Naive thymus-derived CD4-positive, alpha-beta T cell (primary cell): ENCODE measurements at places on chromosomes 1 and 21. TPM values are rescaled to one million over a fixed set of nuclear protein-coding genes. Genes with fewer than 3 reads are reported as not detected.
A peak's percentile ranks its signal among the peaks of the same experiment; 100 is the strongest.

DNA sequence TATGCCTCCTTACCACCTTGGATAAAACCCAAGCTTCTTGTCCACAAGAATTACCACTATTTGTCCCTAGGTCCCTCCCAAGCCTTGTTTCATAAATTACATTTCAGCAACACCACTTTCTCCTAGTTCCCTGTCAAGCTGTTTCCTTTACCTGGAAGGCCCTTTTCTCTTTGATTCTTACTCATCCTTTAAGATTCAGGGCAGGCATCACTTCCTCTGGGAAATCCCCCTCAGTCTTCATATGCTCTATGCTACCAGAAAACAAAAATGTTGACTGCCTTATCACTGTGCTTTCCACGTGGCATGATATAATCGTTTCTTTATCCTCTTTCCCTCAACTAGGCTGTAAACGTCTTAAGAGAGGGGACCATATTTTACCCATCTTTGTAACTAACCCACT, 102.7 kb downstream of the LYST start:
- H3K27me3 ChIP-seq = no peaks in the 10 kb centered on the region
- no peak overlapping the region for H3K4me3 ChIP-seq
- no peak for DNase-seq
- no peaks in the 10 kb centered on the region for H3K4me1 ChIP-seq
- no peaks in the 10 kb centered on the region for H3K36me3 ChIP-seq

DNA sequence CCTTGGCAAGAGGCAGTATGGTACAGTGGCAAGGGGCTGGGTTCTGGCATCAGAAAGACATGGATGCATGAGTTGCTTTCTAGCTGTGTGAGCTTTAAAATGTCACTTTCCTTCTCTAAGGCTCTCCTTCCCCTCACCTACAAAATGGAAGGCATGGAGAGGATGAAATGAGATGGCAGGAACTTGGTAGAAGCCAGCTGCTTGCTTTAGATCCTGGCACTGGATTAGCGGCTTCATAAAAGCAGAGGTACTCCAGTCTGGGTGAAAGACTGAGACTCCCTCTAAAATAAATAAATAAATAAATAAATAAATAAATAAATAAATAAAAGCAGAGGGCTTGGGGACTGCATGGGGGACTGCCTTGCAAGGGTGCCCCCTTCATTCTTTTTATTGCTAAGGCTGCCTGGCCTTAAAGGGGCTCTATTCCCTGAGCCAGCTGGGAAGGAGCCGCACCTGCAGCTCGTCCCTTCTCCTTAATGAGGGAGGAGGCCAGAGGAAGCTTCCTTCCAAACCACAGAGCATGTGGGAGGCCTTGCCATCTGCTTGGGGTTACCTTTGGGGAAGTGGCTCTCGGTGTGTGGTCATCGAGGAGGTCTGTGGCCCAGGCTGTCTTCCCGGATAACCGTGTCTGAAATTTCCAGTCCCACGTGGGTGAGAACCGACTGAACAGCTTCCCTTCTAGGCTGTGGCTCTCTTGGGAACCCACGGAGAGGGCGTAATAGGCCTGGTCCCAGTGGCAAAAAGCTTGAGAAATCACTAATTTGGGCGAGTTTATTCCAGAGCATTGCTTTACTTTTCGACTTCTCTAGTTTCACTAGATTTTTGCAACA, 2.0 kb upstream of the ATP13A2 start:
- no peak overlapping the region for H3K27ac ChIP-seq
- no peaks in the 10 kb centered on the region for H3K27me3 ChIP-seq
- H3K4me3 ChIP-seq = no peak overlapping the region
- no peak for DNase-seq
- H3K36me3 ChIP-seq = no peaks in the 10 kb centered on the region

DNA sequence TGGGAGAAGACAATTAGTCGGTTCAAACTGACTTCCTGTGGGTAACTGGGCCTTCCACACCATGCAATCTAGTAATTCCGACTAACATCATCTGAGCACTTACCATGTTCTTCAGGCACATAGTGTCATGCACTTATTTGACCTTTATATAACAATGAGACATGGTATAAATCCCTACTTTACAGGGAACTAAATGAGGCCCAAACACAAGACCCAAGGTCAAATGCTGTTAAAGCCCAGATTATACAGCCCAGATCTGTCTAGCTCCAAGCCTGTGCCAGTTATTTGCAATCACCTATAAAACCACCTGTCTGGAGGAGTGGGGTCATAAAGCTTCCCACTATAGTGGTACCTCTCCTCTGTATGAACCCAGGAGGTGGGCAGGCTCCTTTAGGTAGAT, 40.8 kb downstream of the JAK1 start:
- no peaks in the 10 kb centered on the region for H3K36me3 ChIP-seq
- no peak for DNase-seq
- no peaks in the 10 kb centered on the region for H3K27me3 ChIP-seq
- H3K4me1 ChIP-seq = peaks cover 76% of the 10 kb centered on the region

- H3K4me3 ChIP-seq = no peak overlapping the region
- H3K36me3 ChIP-seq = no peaks in the 10 kb centered on the region
- H3K4me1 ChIP-seq = no peaks in the 10 kb centered on the region
- H3K27ac ChIP-seq = no peak overlapping the region
- DNase-seq = no peak
Observed at GRCh38 chr1:60958001-60958400, 124.4 kb upstream of the NFIA start.

DNA sequence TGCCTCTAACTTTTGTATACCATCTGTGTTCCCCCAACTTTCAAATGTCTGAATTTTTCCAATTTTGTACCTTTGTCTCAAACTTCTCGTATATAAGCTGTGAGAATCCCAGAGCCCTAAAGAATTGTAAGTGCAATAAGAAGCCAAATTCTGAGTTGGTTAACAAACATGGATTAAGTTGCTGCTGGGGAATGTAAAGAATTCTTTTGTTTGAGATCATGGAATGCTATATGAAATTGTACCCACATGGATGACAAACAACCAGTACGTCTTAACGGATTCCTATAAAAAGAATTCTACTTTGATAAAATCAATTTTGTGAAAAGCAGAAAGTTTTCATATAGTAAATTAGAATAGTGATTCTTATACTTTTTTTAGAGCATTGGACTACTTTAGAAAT, 72.4 kb upstream of the CYP2J2 start:
- no peaks in the 10 kb centered on the region for H3K27me3 ChIP-seq
- H3K36me3 ChIP-seq = no peaks in the 10 kb centered on the region
- DNase-seq = no peak
- H3K4me3 ChIP-seq = no peak overlapping the region

DNA sequence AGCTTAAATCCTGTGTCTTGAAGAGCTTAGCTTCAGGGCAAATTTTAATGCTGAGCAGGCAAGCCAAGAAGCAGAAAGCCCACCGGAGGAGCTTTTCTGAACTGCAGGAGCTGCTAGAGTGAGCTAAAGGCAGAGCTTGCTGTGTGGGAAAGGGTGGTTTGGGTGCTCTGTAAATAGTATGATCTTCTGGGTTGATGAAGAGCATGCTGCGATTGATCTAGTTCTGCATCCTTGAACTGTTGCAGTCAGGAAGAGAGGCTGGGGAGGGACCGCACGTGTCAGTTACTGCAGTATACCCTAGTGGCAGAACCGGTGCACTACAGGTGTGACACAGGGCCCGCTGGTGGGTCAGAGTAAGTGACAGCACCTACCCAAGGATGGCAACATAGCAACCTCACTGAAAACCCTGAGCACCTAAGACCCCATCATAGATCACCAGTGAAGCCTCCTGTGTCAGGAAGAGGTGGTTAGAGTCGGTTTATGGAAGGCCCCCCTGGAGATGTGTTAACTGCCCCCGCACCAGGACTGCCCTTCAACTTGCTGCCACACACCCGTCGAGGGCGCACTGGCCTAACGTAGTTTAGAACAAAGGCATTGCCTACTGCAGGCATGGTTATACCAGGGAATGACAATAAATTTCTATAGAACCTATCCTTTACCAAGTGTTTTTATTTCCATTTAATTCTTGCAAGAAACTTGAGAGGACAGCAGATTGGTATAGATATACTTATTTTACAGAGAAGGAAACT, 146.0 kb upstream of the KIAA0040 start:
- no peaks in the 10 kb centered on the region for H3K27me3 ChIP-seq
- H3K4me1 ChIP-seq = no peaks in the 10 kb centered on the region
- no peak overlapping the region for H3K27ac ChIP-seq
- DNase-seq = peak; percentile 59

DNA sequence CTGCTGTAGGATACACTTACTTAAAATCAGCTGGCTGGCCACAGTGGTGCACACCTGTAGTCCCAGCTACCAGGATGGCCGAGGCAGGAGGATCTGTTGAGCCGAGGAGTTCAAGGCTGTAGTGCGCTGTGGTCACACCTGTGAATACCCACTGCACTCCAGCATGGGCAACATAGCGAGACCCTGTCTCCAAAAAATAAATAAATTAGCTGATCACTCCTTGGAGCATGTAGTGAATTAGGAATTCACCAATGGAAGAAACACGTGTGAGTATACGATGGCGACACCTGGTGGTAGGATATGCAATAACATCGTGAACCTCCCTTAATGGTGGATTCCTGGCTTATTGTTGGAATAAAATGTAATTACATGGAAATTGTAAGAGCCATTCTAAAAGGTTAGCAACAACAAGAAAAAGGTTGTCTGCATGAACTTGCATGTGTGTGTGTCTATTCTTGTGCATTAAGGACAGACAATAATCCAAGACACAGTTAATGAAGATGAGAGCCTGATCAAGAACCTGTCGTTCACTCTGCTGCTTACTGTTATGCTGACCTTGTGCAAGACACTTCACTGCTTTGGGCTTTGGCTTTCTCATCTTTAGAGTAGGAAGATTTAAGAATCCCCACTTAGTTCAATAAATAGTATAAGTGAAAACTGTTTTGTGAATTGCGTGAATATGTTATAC, 38.6 kb upstream of the COX20 start:
- H3K4me1 ChIP-seq = no peaks in the 10 kb centered on the region
- no peaks in the 10 kb centered on the region for H3K36me3 ChIP-seq
- no peaks in the 10 kb centered on the region for H3K27me3 ChIP-seq
- H3K4me3 ChIP-seq = no peak overlapping the region

DNA sequence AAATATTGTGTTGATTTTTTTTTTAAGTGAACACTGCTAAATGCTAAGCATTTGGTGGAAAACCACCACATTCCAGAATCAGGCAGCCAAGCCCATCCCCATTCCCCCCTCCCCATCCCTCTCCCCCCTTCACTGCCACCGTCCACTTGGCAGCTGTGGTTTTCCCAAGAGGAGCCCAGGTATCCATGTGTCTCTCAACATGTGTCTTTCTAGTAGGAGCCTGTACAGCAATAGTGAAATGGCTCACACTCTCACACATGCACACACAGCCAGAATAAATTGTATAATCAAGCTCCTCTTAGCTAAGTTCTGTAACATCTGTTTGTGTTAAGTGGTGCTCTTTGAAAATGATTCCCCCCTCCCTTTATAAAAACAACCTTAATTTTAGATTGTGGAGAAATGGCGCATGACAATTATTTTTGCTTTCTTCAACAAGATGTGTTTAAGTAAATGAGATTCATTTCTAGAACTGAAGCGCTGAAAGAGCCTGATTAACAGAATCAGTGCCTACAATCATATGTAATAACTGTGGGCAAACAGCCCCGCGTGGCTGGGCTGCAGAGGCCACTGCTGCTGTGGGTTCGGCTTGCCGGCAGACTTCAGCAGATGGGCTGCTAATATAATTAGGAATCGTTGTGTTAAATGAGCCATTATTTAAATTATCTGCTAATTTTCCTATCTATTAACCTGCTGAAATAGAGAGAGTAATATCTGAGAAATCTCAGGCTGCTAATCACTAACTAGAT, 43.3 kb downstream of the BACE2 start:
- H3K4me1 ChIP-seq = no peaks in the 10 kb centered on the region
- no peak overlapping the region for H3K27ac ChIP-seq
- no peak overlapping the region for H3K4me3 ChIP-seq

- no peaks in the 10 kb centered on the region for H3K27me3 ChIP-seq
- H3K36me3 ChIP-seq = no peaks in the 10 kb centered on the region
- H3K4me3 ChIP-seq = no peak overlapping the region
- no peak for DNase-seq
Observed at GRCh38 chr1:10340930-10341590, 57.8 kb upstream of the PGD start.

DNA sequence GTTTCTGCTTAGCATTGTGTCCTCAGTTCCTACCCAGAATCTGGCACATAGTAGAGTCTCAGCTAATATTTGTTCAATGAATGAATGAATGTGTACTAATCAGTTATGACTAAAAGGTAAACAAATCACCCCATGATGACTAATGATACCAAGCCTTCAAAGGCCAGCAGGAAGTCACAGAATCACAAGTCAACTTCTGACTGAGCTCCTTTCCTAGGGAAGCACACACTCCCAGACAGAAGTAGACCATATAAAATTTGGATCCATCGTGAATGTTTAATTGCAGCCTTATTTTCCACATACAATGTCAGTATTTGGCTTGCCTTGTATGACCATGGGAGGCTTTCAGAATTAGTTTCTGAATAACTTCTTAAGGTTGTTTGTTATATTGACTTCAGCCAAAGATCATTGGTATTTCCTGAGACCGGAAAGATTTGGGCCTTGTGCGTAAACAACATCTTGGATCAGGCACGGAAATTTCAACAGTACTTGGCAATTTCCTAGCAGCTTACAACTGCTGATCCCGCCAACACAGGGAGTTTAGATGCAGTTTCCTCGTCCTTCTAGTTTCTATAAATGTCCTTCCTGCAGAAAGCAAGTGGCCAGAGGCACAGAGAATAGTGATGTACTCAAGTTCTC, 185.9 kb upstream of the ATP1B1 start:
- no peak overlapping the region for H3K4me3 ChIP-seq
- H3K27ac ChIP-seq = no peak overlapping the region
- no peaks in the 10 kb centered on the region for H3K36me3 ChIP-seq

GRCh38 chr1:30140566-30140965, 582.8 kb downstream of the MATN1 start:
- H3K27ac ChIP-seq = no peak overlapping the region
- no peaks in the 10 kb centered on the region for H3K36me3 ChIP-seq
- no peak overlapping the region for H3K4me3 ChIP-seq

GRCh38 chr1:210523830-210524229, 195.1 kb downstream of the HHAT start:
- no peaks in the 10 kb centered on the region for H3K4me1 ChIP-seq
- no peaks in the 10 kb centered on the region for H3K36me3 ChIP-seq
- H3K4me3 ChIP-seq = no peak overlapping the region
- no peak overlapping the region for H3K27ac ChIP-seq
- no peaks in the 10 kb centered on the region for H3K27me3 ChIP-seq

DNA sequence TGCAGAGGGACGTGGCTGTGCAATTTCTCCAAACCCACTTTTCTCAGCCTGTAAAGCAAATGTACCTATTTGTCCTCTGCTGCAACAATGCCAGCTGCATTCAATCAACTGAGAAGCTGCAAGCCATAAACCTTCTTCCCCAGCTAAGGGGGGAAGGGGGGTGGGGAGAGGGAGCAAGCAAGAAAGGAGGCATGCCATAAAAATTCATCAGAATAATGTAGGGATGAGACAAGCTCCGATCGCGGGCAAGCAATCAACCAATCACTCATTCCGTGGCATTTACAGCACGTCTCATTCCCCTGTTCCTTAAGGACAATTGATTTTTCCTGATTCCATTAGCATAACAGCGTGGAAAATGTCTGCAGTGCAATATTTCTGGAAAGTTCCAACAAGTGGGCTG, 144.8 kb downstream of the DMRTA2 start:
- no peaks in the 10 kb centered on the region for H3K36me3 ChIP-seq
- no peaks in the 10 kb centered on the region for H3K27me3 ChIP-seq
- no peaks in the 10 kb centered on the region for H3K4me1 ChIP-seq
- H3K27ac ChIP-seq = no peak overlapping the region
- no peak overlapping the region for H3K4me3 ChIP-seq
- DNase-seq = no peak

- H3K4me1 ChIP-seq = no peaks in the 10 kb centered on the region
Observed at GRCh38 chr1:208683141-208683540, 439.0 kb upstream of the PLXNA2 start.

- no peak for DNase-seq
- peak overlapping the region; percentile 100 for H3K27ac ChIP-seq
- H3K36me3 ChIP-seq = peaks cover 21% of the 10 kb centered on the region
Observed at GRCh38 chr1:203306089-203306964, 1.0 kb downstream of the BTG2 start.

The GJA9 gene
- not detected for total RNA-seq

The KISS1 gene
- not detected for total RNA-seq

The IL22RA1 gene
- not detected for total RNA-seq

The RIPK4 gene
- total RNA-seq = 2.2 TPM
